ENCODE measurements at places on chromosomes 3 and 15.

DNA sequence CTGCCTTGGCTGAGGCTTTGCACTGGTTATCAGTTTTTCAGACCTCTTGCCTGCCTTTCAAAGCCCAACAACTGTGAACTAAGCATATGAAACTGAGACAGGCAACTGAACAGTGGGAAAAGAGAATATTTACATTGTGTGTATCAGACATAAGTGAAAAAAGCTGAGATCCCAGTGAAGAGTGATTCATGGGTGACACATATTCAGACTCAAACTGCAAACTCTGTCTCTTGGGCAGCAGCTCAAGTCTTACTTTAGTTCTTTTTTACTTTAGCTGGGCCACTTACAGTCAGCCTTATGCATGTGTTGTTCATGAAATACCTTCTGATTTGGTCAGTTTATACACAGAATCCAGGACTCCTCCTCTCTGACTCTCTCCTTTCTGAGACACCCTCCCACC is 19.2 kb downstream of the SUCLG2 start:
- no peak for DNase-seq
- no peaks in the 10 kb centered on the region for H3K36me3 ChIP-seq
- no peak overlapping the region for H3K4me3 ChIP-seq
- H3K27me3 ChIP-seq = no peaks in the 10 kb centered on the region
- H3K27ac ChIP-seq = no peak overlapping the region

DNA sequence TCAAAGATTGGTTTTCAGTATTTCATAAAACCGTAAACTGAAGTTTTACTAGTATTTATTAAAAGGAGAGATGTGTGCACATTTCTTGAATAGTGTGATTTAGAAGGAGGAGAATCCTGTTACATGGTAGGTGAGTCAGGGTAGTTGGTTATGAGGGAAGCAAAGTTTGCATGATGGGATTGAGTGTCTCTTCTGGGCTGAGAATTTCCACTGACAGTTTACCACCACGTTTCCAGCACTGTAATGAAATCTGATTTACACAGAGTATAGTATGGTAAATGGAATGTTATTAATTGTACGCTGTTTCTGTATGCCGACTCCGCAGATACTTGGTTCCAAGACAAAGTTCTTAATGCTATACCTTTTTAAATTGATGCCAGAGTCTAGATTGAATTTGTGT is 1.6 kb downstream of the NECTIN3 start:
- H3K4me3 ChIP-seq = peak overlapping the region; percentile 66
- peak; percentile 12 for DNase-seq
- no peaks in the 10 kb centered on the region for H3K36me3 ChIP-seq
- no peak overlapping the region for H3K27ac ChIP-seq
- H3K4me1 ChIP-seq = peaks cover 9% of the 10 kb centered on the region
- no peaks in the 10 kb centered on the region for H3K27me3 ChIP-seq

DNA sequence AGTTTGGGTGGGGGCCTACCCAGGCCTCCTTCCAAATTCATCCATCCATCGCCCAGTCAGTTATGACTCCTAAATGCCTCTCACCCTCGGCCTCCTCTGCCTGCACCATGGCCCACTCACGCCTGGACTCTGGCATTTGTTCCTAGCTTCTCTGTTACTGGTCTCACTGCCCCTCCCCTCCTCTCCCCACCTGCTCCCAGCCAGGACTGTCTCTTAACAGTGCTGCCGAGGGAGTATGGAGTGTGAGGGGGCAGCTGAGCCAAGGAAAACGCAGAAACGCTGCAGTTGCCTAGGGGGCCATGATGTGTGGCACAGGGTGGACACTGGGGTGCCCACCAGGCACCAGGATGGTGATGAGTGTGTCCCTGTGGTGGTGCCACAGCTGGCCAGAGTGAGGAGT is 3.1 kb downstream of the RCCD1 start:
- H3K4me3 ChIP-seq = no peak overlapping the region
- H3K27me3 ChIP-seq = no peaks in the 10 kb centered on the region
- peaks cover 59% of the 10 kb centered on the region for H3K4me1 ChIP-seq
- peaks cover 39% of the 10 kb centered on the region for H3K36me3 ChIP-seq

- peaks cover 4% of the 10 kb centered on the region for H3K27me3 ChIP-seq
- no peak overlapping the region for H3K27ac ChIP-seq
- peak; percentile 59 for DNase-seq
Measured at GRCh38 chr15:70289191-70289955, 191.7 kb upstream of the TLE3 start.

DNA sequence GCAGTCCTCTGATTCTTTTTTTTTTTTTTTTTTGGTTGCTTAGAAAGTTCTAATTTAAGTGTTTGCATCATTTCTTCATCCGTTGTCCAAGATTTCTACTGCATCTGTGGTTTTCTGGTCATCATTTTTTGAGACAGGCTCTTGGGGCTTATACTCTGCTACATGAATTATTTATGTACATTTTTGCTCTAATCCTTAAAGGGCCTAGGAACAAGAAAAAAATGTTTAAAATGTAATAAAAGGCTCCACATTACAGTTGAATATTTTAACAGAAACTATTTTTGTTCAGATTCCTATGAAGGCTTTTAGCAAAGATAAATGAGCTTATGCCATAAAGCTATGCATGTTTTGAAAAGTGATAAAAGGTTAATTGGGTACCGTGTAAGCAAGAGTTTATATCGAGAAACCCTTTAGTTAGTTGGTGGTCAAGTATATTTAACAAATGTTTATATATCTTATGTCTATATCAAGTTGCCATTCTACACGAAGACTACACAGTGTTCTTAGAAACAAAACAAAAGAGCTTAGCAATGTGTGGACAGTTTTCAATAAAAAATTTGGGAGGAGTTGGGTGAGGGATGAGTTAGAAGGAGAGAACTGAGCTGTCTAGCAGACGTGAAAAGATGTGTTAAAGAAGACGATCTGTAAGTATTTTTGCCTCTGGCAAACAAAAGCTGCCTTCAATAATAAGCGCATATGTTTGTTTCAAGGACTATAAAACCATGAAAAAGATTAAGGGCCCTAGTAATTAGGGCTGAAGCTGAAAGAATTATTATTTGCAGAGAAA is 563.6 kb upstream of the NAALADL2 start:
- no peaks in the 10 kb centered on the region for H3K27me3 ChIP-seq
- peak; percentile 84 for DNase-seq
- peak overlapping the region; percentile 37 for H3K27ac ChIP-seq

DNA sequence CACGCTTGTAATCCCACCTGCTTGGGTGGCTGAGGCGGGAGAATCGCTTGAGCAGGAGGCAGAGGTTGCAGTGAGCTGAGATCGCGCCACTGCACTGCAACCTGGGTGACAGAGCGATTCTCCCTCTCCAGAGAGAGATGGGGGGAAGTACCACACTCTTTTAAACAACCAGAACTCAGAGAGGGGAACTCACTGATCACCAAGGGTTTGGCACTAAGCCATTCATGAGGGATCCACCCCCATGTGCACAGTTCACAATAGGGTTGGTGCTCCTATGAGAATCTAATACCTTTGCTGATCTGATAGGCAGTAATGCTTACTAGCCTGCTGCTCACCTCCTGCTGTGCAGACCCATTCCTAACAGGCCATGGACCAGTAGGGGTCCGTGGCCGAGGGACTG is 51.6 kb downstream of the QTRT2 start:
- H3K4me3 ChIP-seq = no peak overlapping the region
- no peaks in the 10 kb centered on the region for H3K27me3 ChIP-seq
- no peaks in the 10 kb centered on the region for H3K4me1 ChIP-seq
- H3K36me3 ChIP-seq = no peaks in the 10 kb centered on the region

- H3K27me3 ChIP-seq = no peaks in the 10 kb centered on the region
- H3K36me3 ChIP-seq = no peaks in the 10 kb centered on the region
- H3K27ac ChIP-seq = no peak overlapping the region
Measured at GRCh38 chr3:156598413-156598812, 43.5 kb upstream of the SSR3 start.

DNA sequence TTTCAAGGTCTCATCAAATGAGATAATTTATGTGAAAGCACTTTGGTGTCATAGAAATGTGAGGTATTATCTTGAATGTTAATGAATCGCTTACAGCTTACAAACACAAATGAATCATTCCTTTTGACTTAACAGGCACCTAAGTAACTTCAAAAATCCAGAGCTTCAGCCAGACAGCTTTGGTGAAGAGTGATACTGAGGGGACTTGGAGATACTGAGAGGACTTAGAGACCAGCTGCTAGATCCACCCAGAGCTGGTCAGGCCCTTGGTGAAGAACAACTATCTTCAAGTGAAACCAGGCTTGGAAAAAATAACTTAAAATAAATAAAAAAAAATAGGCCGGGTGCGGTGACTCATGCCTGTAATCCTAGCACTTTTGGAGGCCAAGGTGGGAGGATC is 16.2 kb upstream of the ZFYVE19 start:
- H3K4me3 ChIP-seq = no peak overlapping the region
- H3K27me3 ChIP-seq = no peaks in the 10 kb centered on the region
- no peak for DNase-seq
- H3K4me1 ChIP-seq = peaks cover 2% of the 10 kb centered on the region
- no peak overlapping the region for H3K27ac ChIP-seq

DNA sequence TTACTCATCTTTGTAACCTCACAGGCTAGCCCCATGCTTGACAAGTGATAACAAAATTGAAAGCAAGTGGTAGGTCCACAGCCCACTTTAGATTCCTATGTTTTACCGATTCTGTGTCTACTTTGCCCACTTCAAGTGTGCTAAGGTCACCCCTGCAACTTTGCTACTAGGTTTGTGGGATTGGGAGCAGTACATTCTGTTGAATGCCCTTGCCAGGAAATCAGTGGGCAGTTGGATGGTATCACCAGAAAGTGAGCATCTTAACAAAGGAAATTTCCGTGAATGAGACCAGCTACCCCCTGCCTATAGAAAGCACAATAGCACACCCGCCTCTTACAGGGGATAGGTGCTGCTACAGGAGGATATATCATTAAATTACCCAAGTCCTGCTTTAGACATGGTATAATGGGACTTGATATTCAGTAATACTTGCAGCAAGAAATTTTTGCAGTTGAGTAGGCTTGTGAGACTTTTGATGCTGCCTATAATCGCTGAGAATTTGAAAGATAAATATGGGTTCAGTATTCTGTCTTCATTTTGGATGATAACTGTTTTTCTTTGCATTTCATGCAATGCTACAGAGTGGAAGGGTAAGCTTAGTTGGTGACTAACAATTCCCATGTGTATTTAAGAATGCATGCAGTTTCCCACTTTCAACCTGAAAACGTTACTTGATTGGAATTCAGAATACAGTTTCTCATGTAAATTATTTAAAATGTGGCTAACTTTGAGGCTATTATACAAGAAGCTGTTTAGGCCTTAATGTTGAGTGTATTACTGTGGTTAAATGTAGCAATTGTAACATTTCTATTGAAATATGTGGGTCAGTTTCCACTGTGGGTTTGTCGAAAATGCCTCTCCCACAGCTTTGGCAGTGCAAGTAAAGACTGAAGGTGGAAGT is 9.5 kb downstream of the EBLN2 start:
- H3K4me3 ChIP-seq = no peak overlapping the region
- H3K36me3 ChIP-seq = peaks cover 3% of the 10 kb centered on the region
- no peak for DNase-seq
- no peak overlapping the region for H3K27ac ChIP-seq

- peaks cover 2% of the 10 kb centered on the region for H3K36me3 ChIP-seq
- no peaks in the 10 kb centered on the region for H3K27me3 ChIP-seq
- DNase-seq = no peak
- H3K27ac ChIP-seq = no peak overlapping the region
- H3K4me3 ChIP-seq = no peak overlapping the region
Measured at GRCh38 chr3:197514786-197515355, 40.9 kb downstream of the BDH1 start.

Data from muscle of leg (tissue), 16 donors.